Right atrium auricular region (tissue), 2 donors: ENCODE measurements at places on chromosomes 13 and 19. TPM values are rescaled to one million over a fixed set of nuclear protein-coding genes. Genes with fewer than 3 reads are reported as not detected.

DNA sequence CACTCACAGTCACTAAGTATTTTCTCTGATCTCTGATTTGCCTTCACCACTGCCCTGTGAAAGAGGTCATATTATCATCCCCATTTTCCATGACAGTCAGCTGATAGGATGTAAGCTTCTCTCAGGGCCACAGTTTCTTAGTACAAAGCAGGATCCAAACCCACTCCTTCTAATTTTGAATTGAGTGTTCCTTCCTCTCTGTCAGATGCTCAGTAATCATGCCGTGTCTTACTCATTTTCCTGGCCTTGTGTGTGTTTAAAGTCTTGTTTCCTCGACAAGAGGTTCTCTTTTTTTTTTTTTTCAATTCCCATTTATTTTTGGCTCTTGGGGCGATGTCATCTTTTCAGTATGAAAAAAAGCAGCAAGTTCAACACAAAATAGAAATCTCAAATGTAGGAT lies 72.3 kb downstream of the NAA16 start:
- H3K4me1 ChIP-seq: no peaks in the 10 kb centered on the region
- H3K36me3 ChIP-seq: no peaks in the 10 kb centered on the region
- no peak overlapping the region for H3K4me3 ChIP-seq
- H3K27me3 ChIP-seq: no peaks in the 10 kb centered on the region

GRCh38 chr13:113508521-113509254 lies 18.2 kb upstream of the DCUN1D2 start:
- H3K36me3 ChIP-seq: peaks cover 37% of the 10 kb centered on the region
- no peak overlapping the region for H3K4me3 ChIP-seq
- no peak for DNase-seq
- no peaks in the 10 kb centered on the region for H3K27me3 ChIP-seq
- H3K4me1 ChIP-seq: no peaks in the 10 kb centered on the region

DNA sequence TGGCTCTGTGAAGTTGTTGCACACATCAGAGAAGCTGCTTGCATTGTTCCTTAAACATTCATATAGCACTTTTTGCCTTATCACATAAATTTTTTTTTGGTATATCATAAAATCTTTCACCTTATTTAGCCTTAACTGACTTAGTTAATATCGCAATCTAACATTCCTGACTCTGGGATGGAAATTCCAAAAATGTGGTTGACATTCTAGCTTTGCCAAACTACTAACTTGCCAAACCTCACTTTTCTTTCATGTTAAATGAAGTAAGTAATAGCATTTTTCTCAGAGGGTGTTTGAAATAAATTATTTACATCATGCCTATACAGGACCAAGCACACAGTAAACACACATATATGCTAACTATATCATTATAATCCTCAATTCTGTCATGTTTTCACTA lies 736.9 kb upstream of the PCDH9 start:
- H3K27ac ChIP-seq: no peak overlapping the region
- DNase-seq: no peak
- H3K4me1 ChIP-seq: no peaks in the 10 kb centered on the region
- no peak overlapping the region for H3K4me3 ChIP-seq
- no peaks in the 10 kb centered on the region for H3K27me3 ChIP-seq

GRCh38 chr19:2356036-2356646 lies 3.9 kb upstream of the TMPRSS9 start:
- no peaks in the 10 kb centered on the region for H3K27me3 ChIP-seq
- H3K36me3 ChIP-seq: peaks cover 19% of the 10 kb centered on the region
- no peak overlapping the region for H3K27ac ChIP-seq
- DNase-seq: no peak

- H3K36me3 ChIP-seq: peaks cover 57% of the 10 kb centered on the region
- no peak overlapping the region for H3K4me3 ChIP-seq
- DNase-seq: peak; percentile 91
- H3K27ac ChIP-seq: peak overlapping the region; percentile 92
- no peaks in the 10 kb centered on the region for H3K27me3 ChIP-seq
Measured at GRCh38 chr19:6744381-6745301, 5.2 kb downstream of the TRIP10 start.

DNA sequence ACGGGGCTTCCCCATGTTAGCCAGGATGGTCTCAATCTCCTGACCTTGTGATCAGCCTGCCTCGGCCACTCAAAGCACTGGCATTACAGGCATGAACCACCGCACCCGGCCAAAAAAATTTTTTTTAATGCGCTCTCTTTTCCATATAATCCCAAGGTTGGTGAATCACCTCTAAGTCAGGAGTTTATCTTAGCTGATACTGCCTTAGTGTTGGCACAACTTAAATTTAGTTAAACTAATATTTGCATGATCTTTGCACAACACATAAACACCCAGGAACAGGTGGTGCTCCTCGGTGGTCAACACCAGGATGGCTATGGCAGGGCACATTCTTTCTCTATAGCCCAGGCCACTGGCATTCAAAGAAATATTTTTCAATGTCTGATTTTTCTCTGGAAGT lies 24.1 kb upstream of the PSG7 start:
- no peaks in the 10 kb centered on the region for H3K36me3 ChIP-seq
- H3K4me1 ChIP-seq: no peaks in the 10 kb centered on the region
- H3K27me3 ChIP-seq: no peaks in the 10 kb centered on the region
- DNase-seq: no peak
- no peak overlapping the region for H3K27ac ChIP-seq

- no peak overlapping the region for H3K4me3 ChIP-seq
- H3K27ac ChIP-seq: no peak overlapping the region
- no peaks in the 10 kb centered on the region for H3K36me3 ChIP-seq
- peaks cover 8% of the 10 kb centered on the region for H3K4me1 ChIP-seq
- H3K27me3 ChIP-seq: no peaks in the 10 kb centered on the region
Measured at GRCh38 chr13:99197117-99197651, 3.5 kb upstream of the UBAC2 start.

- peak; percentile 66 for DNase-seq
- H3K4me1 ChIP-seq: no peaks in the 10 kb centered on the region
- H3K4me3 ChIP-seq: no peak overlapping the region
- no peaks in the 10 kb centered on the region for H3K27me3 ChIP-seq
Measured at GRCh38 chr19:17557466-17557865, 2.0 kb downstream of the COLGALT1 start.

GRCh38 chr19:34397853-34398252 lies 6.3 kb upstream of the PDCD2L start:
- DNase-seq: no peak
- H3K27me3 ChIP-seq: no peaks in the 10 kb centered on the region
- peaks cover 67% of the 10 kb centered on the region for H3K36me3 ChIP-seq
- H3K4me3 ChIP-seq: no peak overlapping the region

DNA sequence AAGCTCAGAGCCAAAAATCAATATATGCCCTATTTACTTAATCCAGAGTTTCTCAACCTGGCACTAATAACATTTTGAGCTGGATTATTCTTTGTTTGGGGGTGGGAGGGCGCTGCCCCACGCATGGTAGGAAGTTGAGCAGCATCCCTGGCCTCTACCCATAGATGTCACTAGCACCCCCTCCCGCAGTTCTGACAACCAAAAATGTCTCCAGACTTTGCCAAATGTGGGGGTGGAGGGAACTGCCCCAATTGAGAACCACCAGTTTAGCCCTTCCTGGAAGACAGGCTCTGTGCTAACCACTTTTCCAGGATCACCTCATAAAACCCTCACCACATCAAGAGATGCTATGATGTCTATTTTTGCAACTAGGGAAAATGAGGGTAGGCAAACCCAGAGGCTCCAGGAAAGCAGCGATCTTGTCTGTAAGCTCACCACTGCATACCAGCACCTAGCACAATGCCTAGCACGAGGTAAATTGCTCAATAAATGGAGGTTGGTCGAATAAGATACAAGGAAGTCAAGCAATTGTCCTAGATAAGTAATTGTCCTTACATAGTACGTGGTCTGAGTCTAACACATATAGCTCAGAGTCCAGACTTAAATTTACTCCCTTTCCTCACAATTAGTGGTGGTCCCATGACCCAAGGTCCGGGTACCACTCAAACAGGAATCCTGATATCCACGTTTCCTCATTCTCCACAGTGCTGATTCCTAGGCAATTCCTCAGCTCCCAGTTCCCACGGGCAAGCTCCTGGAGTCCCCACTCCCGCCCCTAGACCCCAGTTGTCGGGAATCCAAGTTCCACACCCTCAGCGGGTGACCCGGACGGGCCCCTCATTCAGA lies 892 bp downstream of the TRIR start:
- peak overlapping the region; percentile 95 for H3K27ac ChIP-seq
- no peaks in the 10 kb centered on the region for H3K27me3 ChIP-seq
- no peak for DNase-seq

- no peak overlapping the region for H3K4me3 ChIP-seq
- DNase-seq: peak; percentile 71
- no peaks in the 10 kb centered on the region for H3K36me3 ChIP-seq
- peaks cover 6% of the 10 kb centered on the region for H3K27me3 ChIP-seq
Measured at GRCh38 chr19:4575267-4576015, 16.0 kb upstream of the SEMA6B start.

GRCh38 chr13:47186471-47186870 lies 289.6 kb upstream of the HTR2A start:
- DNase-seq: no peak
- H3K36me3 ChIP-seq: no peaks in the 10 kb centered on the region
- H3K4me3 ChIP-seq: no peak overlapping the region

- no peaks in the 10 kb centered on the region for H3K36me3 ChIP-seq
- H3K4me3 ChIP-seq: no peak overlapping the region
- H3K27ac ChIP-seq: no peak overlapping the region
- DNase-seq: no peak
Measured at GRCh38 chr19:34639491-34640085, 37.4 kb downstream of the SCGB2B2 start.

- peaks cover 74% of the 10 kb centered on the region for H3K4me1 ChIP-seq
- H3K36me3 ChIP-seq: no peaks in the 10 kb centered on the region
- H3K27ac ChIP-seq: no peak overlapping the region
- no peaks in the 10 kb centered on the region for H3K27me3 ChIP-seq
- no peak overlapping the region for H3K4me3 ChIP-seq
- DNase-seq: no peak
Measured at GRCh38 chr13:111216166-111216960, 101.3 kb downstream of the ARHGEF7 start.

DNA sequence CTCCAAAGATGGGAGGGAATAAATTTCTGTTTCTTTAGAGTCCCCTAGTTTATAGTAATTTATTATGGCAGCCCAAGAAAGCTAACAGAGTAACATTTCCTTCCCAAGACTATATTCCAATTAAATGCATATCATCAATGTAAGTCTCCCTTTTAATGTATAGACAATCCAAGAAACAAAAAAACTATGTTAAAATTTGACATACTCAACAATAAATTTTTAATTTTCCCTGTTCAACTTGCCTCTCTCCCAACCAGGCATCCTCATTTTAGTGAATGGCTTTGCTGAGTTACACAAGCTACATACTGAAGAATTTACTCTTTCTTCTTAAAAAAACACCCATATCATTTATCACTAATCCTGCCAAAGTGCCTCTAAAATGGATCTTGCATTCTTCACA lies 1357.7 kb downstream of the PCDH9 start:
- H3K27me3 ChIP-seq: no peaks in the 10 kb centered on the region
- no peak overlapping the region for H3K27ac ChIP-seq
- no peaks in the 10 kb centered on the region for H3K4me1 ChIP-seq
- no peak for DNase-seq
- no peak overlapping the region for H3K4me3 ChIP-seq

GRCh38 chr19:4059453-4059871 lies 7.2 kb downstream of the ZBTB7A start:
- peaks cover 20% of the 10 kb centered on the region for H3K36me3 ChIP-seq
- H3K27me3 ChIP-seq: no peaks in the 10 kb centered on the region
- H3K27ac ChIP-seq: peak overlapping the region; percentile 97

DNA sequence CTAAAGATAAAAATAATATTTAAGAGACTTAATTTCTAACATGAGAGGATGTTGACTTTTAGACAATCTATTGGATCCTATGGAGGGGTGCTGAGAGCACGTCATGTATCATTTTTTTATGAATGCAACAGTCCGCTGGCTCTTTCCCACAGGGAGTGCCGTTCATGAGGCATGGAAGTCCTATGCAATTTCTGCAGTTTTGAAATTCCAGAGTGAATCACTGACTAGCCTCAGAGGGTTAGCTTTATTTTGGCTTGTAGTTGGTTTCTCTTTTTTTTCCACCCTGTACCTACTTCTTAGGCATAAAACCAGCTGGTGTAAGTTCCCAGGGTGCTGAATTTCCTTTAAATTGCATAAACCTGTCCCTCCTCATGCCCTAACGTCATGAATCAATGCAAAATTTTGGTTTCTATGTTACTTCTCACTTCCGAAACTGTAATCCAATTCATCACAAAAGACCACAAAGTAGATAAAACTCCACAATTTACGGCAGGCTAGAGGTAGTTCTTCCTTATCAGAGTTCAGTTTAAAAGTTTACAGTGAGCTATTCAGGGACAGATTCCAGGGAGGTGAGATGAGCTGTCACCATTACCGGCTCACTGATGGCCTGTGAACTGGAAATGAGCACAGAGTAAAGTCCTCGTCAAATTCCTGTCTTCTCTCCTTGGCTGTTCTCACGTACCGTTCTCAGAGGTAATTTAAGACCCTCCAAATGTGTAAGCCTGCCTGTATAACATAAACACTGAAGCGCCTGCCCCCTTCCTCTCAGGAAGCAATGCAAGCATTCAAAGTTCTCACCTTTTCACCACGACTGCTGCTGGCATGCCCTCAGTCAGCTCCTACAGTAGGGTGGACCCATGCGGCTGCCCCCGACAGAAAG lies 216.6 kb upstream of the SLC10A2 start:
- no peaks in the 10 kb centered on the region for H3K4me1 ChIP-seq
- no peaks in the 10 kb centered on the region for H3K36me3 ChIP-seq
- no peak overlapping the region for H3K27ac ChIP-seq
- no peak overlapping the region for H3K4me3 ChIP-seq
- no peaks in the 10 kb centered on the region for H3K27me3 ChIP-seq

GRCh38 chr19:46349311-46349993 lies 2.6 kb downstream of the PPP5C start:
- no peak overlapping the region for H3K4me3 ChIP-seq
- no peak for DNase-seq
- H3K36me3 ChIP-seq: peaks cover 12% of the 10 kb centered on the region
- no peaks in the 10 kb centered on the region for H3K4me1 ChIP-seq

GRCh38 chr13:26718872-26719271 lies 41.7 kb downstream of the GPR12 start:
- H3K27me3 ChIP-seq: no peaks in the 10 kb centered on the region
- no peak overlapping the region for H3K27ac ChIP-seq
- no peak for DNase-seq
- no peaks in the 10 kb centered on the region for H3K36me3 ChIP-seq
- H3K4me3 ChIP-seq: no peak overlapping the region

DNA sequence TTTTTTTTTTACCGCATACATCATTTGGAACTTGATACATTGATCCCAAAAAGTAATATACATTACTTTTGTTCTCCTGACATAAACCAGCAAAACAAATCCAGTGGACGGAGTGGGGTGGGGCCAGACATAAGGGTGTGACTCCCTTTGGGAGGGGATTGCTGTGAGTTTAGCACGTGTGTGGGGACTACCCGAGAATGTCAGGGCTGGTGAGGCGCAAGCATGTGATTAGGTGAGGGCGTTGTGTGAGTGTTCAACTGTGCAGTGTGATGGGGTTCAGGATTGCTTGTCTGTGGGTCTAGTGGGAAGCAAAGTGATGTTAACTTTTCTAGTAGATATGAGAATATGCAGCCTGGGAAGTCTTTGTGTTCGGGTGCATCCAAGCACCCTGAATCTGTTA lies 468.0 kb downstream of the TSHZ3 start:
- H3K4me1 ChIP-seq: no peaks in the 10 kb centered on the region
- no peak overlapping the region for H3K4me3 ChIP-seq
- DNase-seq: no peak

- H3K4me1 ChIP-seq: no peaks in the 10 kb centered on the region
- H3K27ac ChIP-seq: no peak overlapping the region
- no peak for DNase-seq
- no peaks in the 10 kb centered on the region for H3K36me3 ChIP-seq
- H3K4me3 ChIP-seq: no peak overlapping the region
Measured at GRCh38 chr13:103638706-103639105, 572.5 kb upstream of the SLC10A2 start.

CEBPA gene
- total RNA-seq: 1.3 TPM

NLRP4 gene
- not detected for total RNA-seq

ANGPTL8 gene
- 1.3 TPM for total RNA-seq

CLEC17A gene
- not detected for total RNA-seq

SIGLECL1 gene
- not detected for total RNA-seq
